Uterine smooth muscle cell (primary cell): ENCODE measurements at places on chromosomes 2 and 18. TPM values are rescaled to one million over a fixed set of nuclear protein-coding genes. Genes with fewer than 3 reads are reported as not detected.

Gene PTPN18
- total RNA-seq, result 11.0 and 16.0 TPM in 2 replicates

Gene CPS1
- 12.2 and 21.2 TPM in 2 replicates for total RNA-seq

Gene RNF103
- 11.4 and 18.0 TPM in 2 replicates for total RNA-seq

Gene ATP6V1C2
- under 0.01 TPM in 1 of 2 replicates, not detected in the other for total RNA-seq
